ENCODE measurements at places on chromosomes 3 and 15.
A peak's percentile ranks its signal among the peaks of the same experiment; 100 is the strongest.

- peak; percentile 48 for DNase-seq
These were observed 17.0 kb downstream of the TMEM62 start for GRCh38 chr15:43150191-43150929.

DNA sequence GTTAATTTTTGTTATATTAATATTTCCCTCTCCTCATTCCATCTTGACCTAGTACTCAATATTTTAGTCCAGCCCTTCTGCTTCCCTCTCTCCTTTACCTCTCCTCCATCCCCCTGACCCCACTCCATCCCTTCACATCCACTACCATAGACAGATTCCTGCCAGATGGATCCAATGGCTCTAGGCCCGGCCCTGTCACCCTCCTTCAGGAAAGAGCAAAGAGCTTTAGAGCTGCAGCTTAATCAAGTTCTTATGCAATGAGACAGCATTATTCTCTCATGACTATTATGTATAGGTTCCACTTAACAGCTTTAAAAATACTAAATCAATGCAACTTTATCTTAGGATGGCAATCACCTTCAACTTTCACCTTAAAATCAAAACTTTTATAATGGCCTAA lies 200.7 kb upstream of the TTC14 start:
- DNase-seq, result no peak

GRCh38 chr3:56111606-56112304 lies 356.5 kb downstream of the ERC2 start:
- no peak for DNase-seq

- DNase-seq, result no peak
These were observed 13.3 kb upstream of the TMEM87A start for GRCh38 chr15:42286445-42287029.

- DNase-seq, result no peak
These were observed 264.8 kb downstream of the RAP2B start for GRCh38 chr3:153426803-153427202.

GRCh38 chr15:72009222-72009621 lies 108.7 kb downstream of the MYO9A start:
- DNase-seq, result peak; percentile 78

DNA sequence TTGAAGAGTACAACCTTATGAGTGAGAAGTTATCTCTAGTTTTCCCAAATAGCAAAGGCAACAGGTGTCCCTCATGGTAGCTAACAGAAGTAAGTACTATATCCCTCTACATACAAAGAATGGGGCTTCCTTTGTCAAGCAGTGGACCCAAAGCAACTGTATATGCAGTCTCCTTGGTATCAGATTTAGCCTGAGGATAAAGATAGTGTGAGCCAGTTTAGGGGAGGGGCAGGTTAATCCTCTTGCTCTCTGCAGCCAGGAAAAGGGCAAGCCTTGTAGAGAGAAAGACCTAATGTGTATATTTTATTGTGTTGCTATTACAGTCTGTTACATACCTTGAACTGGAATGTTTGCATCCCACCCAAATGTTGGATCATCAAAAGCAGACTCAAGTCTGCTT lies 117.9 kb upstream of the COL8A1 start:
- no peak for DNase-seq

All from epithelial cell of proximal tubule (primary cell).